ENCODE measurements at places on chromosomes 11 and 22. TPM values are rescaled to one million over a fixed set of nuclear protein-coding genes. Genes with fewer than 3 reads are reported as not detected.

The CAPN5 gene
- 4.1 TPM for total RNA-seq

The PCF11 gene
- 21.7 TPM for total RNA-seq

The KCNJ11 gene
- 0.30 TPM for total RNA-seq

The P4HA3 gene
- total RNA-seq = 5.7 TPM

The CARD16 gene
- total RNA-seq = 181 TPM

The ZBTB16 gene
- total RNA-seq = 9.3 TPM

The KLHDC7B gene
- not detected for total RNA-seq

The PTPRCAP gene
- not detected for total RNA-seq

The PRRG4 gene
- total RNA-seq = 0.69 TPM

The CDC45 gene
- 43.0 TPM for total RNA-seq

The OLFML1 gene
- not detected for total RNA-seq

The PRG3 gene
- total RNA-seq = not detected
